ENCODE measurements at places on chromosomes 16 and 17. TPM values are rescaled to one million over a fixed set of nuclear protein-coding genes. Genes with fewer than 3 reads are reported as not detected.

The LGALS9 gene
- 56.9 TPM for total RNA-seq

DNA sequence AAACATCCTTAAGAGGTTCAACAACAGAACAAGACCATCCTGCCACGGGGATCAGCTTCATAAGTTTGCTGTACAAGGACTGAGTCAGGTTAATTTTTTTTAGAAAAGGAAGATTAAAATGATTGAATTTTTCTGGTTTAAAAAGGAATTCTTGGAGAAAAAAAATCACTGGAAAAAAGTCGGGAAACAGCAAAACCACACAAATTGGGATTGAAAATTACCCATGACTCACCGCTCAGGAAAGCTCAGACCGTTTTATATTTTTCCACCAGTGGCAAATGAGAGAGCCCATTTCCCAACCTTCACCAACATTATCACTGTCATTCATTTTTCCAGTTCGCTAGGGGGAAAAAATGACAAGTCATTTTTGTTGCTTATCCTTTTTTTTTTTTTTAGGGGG lies 46.6 kb downstream of the MRM3 start:
- no peak for DNase-seq

GRCh38 chr16:4803898-4804762 lies 1.7 kb upstream of the ROGDI start:
- no peak for DNase-seq

DNA sequence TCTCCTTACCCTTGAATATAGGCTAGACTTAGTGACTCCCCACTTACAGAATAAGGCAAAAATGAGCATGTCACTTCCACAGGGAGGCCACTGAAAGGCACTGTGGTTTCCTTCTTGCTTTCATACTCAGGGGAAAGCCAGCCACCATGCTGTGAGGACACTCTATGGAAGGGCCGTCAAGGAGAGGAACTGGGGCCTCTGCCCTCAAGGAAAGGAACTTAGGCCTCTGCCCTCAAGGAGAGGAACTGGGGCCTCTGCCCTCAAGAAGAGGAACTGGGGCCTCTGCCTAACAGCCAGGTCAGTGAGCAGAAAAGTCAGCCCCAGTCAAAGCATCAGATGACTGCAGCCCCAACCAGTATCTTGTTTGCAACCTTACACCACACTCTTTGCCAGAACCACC lies 30.1 kb downstream of the VPS35 start:
- DNase-seq = no peak

DNA sequence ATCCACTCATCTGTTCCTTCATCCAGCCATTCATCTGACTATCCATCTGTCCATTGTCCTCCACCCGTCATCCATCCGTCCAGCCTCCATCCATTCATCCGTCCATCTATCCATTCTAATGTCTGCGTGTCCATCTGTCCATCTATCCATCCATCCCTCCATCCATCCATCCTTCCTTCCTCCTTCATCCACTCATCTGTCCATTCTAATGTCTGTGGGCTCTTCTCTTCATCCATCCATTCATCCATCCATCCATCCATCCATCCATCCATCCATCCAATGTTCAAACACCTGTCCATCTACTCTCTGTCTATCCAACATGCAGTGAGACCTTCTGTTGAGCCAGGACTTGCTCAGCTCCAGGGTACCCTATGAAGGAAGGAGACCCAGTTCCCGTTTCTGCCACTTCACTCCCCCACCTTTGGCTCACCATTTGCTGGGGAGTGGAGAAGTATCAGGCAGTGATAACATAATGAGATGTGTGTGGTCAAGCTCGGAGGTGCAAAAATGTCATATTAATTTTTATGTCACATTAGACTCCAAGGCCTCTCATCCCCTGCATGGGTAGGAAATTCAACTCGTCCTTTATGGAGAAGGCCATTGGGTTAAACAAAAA lies 36.5 kb upstream of the ADGRG1 start:
- no peak for DNase-seq

The TK1 gene
- 1.1 TPM for total RNA-seq

All from posterior vena cava (tissue), 2 donors.